ENCODE measurements at places on chromosomes 1 and 21. TPM values are rescaled to one million over a fixed set of nuclear protein-coding genes. Genes with fewer than 3 reads are reported as not detected.

GRCh38 chr1:87583459-87583858 lies 254.8 kb downstream of the LMO4 start:
- DNase-seq, result no peak

DNA sequence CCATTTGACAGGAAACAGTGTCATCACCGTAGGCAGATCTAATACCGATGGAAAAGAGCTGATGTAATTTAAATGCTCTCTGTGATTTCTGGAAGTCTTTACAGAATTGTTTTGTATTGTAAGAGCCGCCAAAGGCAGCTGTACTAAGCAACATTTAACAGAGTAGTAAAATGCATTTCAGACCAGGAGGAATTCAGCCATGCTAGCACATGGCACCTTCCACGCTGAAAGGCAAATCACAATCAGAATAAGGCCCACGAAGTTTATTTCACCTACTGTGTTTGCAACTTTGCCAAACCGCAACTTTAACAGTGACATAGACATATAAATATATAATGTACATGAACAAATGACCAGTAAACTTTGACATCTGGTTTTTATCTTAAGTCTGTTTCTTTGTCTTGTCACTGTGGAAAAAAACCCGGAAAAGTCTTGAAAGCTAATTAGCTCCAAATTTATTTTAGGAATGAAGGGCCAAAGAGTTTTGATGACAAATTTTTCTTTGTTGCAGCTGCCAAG lies 26.1 kb upstream of the DISC1 start:
- no peak for DNase-seq

GRCh38 chr1:169795687-169796086 lies 980 bp upstream of the METTL18 start:
- DNase-seq, result no peak

DNA sequence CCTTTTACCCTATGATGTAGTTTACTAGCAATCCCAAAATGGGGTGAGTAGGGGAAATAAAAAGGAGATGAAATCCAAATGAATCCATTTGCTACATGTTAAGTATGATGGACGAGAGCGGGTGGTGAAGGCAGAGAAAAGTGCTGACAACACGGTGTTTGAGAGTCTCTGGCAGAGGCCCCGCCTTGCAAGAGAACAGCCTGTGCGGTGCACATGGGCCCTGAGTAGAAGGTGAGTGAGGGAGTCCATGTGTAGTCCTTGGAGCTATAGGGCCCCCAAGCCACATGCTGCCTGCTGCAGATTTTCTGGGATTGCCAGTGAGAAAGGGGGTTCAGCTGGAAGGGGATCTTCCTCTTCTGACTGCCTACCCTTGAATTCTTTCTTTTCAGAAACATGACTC lies 177.1 kb downstream of the TNR start:
- no peak for DNase-seq

DNA sequence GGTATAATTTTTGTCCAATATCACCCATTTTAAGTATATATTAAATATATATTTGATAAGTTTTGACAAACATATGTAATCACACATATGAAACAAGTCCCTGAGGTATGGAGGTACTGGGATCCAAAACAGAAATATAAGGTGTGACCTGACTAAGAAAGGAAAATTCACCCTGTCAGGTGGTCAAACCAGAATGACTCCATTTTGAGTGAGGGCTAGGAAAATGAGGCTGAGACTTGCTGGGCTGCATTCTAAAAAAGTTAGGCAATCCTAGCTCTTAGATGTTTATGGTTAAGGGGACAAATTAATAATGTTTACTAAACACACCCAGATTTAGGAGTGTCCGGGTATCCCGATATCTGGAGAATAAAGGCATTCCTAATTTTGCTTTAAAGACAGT lies 11.6 kb upstream of the SLC19A2 start:
- DNase-seq, result no peak

DNA sequence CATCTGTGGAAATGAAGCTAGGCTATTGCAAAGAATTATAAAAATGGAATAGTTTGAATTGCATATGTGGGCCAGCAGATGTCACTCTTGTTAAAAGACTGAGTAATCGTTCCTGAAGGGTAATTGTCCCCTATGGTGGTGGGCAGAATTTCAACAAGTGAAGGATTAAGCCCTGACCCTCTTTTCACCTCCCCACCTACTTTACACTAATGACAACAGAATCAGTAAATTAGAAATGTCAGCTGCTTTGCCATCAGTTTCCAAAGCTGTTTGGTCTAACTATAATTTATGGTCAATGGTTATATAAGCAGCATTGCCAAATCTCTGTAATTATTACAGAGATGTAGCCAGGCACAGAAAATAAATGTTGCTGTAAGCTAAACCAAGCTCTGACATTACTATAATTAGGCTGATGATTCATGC lies 898.6 kb downstream of the AMY1C start:
- no peak for DNase-seq

GRCh38 chr1:219926363-219926998 lies 1.9 kb downstream of the SLC30A10 start:
- DNase-seq, result no peak

- DNase-seq, result no peak
Measured at GRCh38 chr1:28126783-28127490, 38.5 kb upstream of the EYA3 start.

GRCh38 chr1:216111842-216112241 lies 311.4 kb downstream of the USH2A start:
- no peak for DNase-seq

DNA sequence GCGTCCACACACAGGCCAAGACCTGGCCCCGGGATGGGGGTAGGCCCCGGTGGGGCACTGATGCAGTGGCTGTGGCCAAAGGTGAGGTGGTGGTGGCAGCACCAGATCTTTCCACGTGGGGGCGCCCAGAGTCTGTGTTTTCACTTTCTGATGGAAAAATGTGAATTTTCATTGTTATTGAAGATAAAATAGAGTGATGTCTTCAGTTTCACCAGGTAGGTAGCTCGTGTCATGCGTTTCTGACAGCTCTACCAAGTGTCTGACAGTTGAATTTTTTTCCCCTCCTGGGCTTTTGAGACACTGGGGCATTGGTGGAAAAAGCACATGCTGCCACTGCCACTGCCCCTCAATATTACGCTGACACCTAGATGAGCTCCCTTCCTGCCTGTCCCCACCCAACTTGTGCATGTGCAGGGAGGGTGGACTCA lies 40.0 kb upstream of the MAGOH start:
- DNase-seq, result peak; percentile 77

GRCh38 chr1:109802136-109802900 lies 38.6 kb upstream of the EPS8L3 start:
- DNase-seq, result no peak

DNA sequence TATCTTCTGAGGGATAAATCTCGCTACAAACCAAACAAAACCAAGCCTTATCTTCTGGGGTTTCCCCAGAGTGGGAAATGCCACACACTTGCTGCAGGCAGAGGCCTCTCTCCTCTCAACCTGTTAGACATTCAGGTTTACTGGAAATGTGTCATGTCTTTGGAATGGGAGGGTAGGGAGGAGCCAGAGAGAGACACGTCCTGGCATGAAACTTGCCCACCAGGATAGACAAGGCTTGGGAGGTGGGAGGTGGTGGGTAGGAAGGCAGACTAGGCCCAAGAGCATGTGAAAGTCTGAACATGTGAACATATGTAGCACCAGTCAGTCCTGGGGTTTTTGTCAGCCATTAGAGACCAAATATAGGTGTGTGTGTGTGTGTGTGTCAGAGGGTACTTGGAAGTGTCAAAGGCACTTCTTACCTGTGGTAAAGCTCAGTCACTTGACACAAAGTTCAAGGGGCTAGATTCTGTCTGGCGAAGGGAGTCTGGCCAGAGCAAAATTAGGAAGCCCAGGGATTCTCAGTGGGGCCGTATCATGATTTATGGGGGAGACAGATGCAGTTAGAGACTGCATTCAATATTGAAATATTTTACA lies 32.4 kb upstream of the PIGC start:
- DNase-seq, result no peak

DNA sequence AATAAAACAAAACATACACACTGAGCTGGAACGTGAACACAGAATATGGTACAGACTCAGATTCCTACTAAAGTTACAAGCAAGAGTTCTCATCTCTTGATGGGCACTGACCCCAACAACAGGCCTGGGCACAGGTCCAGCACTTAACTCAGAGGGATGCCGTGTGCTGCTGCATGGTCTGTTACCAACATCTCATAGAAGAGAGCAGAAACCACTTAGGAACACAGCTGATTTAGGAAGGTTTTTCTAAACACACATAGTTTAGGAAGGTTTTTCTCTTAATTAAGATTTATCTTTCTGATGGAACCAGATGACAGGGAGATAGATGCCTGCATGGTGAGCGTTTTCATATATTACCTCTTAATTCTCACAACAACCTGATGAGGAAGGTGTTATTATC lies 1.5 kb downstream of the GCLM start:
- peak; percentile 42 for DNase-seq

- DNase-seq, result no peak
Measured at GRCh38 chr1:178461104-178461503, 35.7 kb downstream of the CLEC20A start.

- DNase-seq, result no peak
Measured at GRCh38 chr21:25863747-25864146, 129.0 kb downstream of the GABPA start.

DNA sequence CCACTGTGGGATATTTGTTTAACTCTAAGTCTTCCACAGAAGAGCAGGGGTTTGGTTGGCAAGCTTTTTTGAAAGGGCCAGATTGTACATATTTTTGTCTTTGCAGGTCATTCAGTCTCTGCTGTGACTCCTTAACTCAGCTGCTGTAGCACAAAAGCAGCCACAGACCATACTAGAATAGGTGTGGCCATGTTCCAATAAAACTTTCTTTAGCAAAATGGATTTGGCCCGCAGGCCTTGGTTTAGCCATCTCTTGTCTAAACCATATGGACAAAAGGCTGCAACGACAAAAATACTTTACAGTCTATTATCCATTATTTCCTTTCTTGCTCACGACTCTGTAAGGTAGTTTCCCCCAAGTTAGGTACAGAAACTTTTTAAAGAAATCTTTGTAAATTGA lies 60.5 kb downstream of the ESRRG start:
- no peak for DNase-seq

GRCh38 chr21:42566524-42567213 lies 53.0 kb downstream of the SLC37A1 start:
- DNase-seq, result no peak

- DNase-seq, result no peak
Measured at GRCh38 chr1:206856674-206857464, 8.6 kb upstream of the IL20 start.

GRCh38 chr1:85465099-85465785 lies at the start of gene DDAH1:
DDAH1 (minus strand) TSS chr1:85465159; CDS start chr1:85465045, 114 bp downstream.
- DNase-seq, result peak; percentile 43

GRCh38 chr1:201450721-201451291 lies 18.2 kb downstream of the PHLDA3 start:
- no peak for DNase-seq

DNA sequence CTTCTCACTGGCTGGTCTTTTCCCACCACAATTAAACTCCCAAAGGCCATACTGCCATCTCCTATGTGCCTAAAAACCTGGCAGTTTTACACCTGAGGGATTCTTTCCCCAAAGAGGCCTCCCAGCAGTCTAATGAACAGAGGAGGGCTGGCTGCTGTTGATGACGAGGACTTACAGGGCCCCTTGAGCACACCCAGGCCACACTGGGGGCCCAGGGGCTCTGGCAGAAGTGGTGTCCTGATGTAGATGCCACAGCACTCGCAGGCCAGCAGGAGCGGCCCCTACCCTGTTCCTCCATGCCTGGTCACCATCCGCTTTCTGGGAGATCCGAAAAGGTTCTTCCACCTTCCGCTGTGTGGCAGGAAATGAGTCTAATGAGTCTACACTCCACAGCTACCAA lies 24.2 kb downstream of the POFUT2 start:
- DNase-seq, result peak; percentile 16

- DNase-seq, result no peak
Measured at GRCh38 chr1:81681114-81681513, 119.6 kb upstream of the ADGRL2 start.

DNA sequence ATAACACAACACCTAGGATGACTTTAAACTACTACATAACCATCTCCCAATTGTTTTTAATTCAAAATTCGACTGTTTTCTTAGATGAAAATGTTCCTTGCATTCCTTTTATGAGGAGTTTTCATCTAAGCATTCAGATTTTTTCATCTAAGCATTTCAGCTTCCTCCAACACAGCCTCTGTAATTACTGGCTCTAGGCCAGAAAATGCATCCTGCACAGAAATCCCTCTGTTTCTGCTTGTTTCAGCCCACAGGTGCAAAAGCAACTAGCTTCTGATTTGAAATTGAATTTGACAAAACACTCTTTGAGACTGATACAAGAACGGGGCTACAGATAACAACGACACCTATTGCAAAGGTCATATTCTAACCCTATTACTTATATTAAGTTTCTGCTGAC lies 90.4 kb downstream of the RGS21 start:
- DNase-seq, result no peak

- no peak for DNase-seq
Measured at GRCh38 chr1:47686731-47687630, 249.1 kb downstream of the FOXD2 start.

GRCh38 chr1:168112673-168113305 lies 23.9 kb downstream of the GPR161 start:
- DNase-seq, result no peak

DNA sequence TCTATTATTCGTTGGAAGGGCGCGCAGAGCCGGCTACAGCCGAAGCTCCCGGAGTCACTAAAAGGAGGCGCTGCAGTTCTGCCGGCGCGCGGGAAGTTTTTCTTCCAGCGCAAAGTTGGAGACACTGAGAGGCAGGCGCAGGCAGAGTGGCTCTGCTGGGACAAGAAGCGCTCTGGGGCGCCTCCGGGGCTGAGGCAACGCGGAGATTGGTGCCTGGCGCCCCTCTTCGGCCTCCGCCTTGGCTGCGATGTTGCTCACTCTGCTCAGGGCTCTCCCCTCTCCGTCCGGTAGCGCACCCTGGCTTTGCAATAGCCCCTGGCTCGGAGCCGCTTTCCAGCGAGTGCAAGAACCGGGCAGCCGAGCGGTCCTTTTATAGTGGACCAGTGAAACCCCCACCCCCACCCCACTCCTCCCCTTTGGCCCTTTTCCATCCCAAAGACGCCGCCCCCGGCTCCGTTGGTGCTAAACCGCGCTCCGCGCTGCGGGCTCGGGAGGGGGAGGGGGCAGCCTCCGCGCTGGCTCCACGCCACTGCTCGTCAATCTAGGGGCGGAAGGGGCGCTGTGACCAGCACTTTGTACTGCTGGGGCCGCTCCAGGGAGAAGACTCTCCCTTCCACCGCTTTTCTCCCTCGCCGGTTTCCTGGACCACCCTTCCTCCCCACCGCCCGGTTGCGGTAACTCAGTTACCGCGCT lies at the start of gene ADAMTS1:
TSS of gene ADAMTS1 (minus strand) at position 344 of the 693 bp plus-strand sequence. CDS start 455 bp downstream, outside the sequence.
- DNase-seq, result peak; percentile 81

GRCh38 chr1:40717955-40718354 lies 26.5 kb downstream of the NFYC start:
- DNase-seq, result no peak

Gene LCE2B
- not detected for total RNA-seq

Gene BRWD1
- total RNA-seq, result 56.6 TPM

Gene PCBP3
- total RNA-seq, result 0.37 TPM

Gene NUP210L
- total RNA-seq, result 0.08 TPM

Gene GBP7
- total RNA-seq, result 0.89 TPM

Gene LMOD1
- 4.4 TPM for total RNA-seq

Gene CRP
- 103 TPM for total RNA-seq

Gene NTNG1
- total RNA-seq, result under 0.01 TPM

Gene RHBG
- 3.5 TPM for total RNA-seq

Gene GPR25
- not detected for total RNA-seq

Gene NBPF10
- 1.9 TPM for total RNA-seq

Gene SEMA4A
- 3.5 TPM for total RNA-seq

Gene EPHA2
- total RNA-seq, result 11.1 TPM

Gene PRRC2C
- 35.1 TPM for total RNA-seq

Gene NR1I3
- total RNA-seq, result 10.4 TPM

Gene C8B
- 151 TPM for total RNA-seq

Gene S100A1
- total RNA-seq, result 0.33 TPM

All from liver (tissue), 10 donors.